Esophagus squamous epithelium (tissue), 5 donors: ENCODE measurements at places on chromosomes 6 and 20.

- no peak for DNase-seq
Observed at GRCh38 chr6:159257846-159258245, 88.6 kb downstream of the FNDC1 start.

- DNase-seq, result no peak
Observed at GRCh38 chr20:51811042-51811355, 8.7 kb upstream of the SALL4 start.

GRCh38 chr6:2962004-2962403 lies 9.4 kb downstream of the SERPINB6 start:
- DNase-seq, result no peak

- DNase-seq, result no peak
Observed at GRCh38 chr20:45450097-45450818, 19.3 kb upstream of the WFDC2 start.

DNA sequence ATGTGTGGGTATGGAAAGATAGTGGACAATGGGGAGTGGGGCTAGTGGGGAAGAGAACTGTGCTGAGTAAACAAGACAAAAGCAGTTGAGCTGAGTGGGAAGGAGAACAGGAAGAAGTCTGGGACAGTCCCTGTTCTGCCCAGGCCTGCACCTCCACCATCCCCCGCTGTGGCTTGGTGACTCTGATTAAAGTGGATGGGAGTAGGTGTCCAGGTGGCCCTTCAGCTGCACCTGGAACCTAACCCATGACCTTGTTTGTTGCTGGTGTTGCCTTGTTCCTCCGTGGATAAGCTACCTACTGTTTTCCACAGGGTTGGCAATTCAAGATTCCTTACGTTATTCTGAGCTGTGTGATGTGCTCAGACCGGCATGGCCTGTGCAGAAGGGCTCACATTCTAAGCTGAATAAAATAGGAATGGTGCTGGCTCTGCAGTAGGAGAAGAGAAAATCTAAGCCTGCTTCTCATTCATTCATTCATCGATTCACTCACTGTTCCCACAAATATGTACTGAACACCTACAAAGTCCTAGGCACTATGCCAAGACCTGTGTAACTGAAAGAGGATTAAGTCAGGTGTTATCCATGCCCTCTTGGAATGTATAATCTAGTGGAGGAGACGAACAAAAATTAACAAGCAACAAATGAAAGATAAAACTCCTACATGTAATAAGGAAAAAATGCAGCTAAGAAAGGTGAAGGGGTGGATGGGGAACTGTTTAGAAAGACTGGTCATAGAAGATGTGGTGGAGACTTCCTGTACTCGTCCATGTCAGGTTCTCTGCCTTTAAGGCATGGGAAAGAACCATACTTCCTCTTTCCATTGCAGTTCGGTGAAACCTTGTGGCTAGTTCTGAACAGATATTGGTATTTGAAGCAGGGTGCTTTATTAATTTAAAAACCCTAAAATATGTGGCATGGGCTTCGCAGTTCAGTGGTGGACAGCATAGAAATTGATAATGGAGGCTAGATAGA lies 10.1 kb upstream of the CALHM6 start:
- no peak for DNase-seq

DNA sequence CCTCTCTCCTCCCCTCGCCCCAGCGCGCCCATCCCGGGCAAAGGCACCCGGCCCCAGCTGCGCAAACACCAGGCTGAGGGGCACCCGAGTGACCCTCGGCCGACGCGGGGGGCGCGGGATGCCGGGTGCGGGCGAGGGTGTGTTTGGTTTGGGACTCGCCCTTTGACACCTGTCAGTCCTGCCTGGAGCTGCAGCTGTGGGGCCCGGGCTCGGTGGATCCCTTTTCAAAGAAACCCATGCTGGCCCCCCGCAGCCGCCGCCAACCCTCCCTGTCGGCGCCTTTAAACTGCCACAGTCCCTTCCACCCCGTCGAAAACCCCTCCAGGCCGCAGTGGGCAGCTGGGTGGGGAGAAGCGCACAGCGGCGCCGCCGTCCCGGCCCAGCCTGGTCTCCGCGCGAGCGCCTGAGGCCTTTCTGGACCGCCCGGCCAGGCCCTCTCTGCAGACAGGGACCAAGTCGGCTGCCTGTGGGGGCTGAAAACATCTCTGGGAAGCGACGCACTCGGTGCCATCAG lies 5.5 kb downstream of the FOXQ1 start:
- no peak for DNase-seq

DNA sequence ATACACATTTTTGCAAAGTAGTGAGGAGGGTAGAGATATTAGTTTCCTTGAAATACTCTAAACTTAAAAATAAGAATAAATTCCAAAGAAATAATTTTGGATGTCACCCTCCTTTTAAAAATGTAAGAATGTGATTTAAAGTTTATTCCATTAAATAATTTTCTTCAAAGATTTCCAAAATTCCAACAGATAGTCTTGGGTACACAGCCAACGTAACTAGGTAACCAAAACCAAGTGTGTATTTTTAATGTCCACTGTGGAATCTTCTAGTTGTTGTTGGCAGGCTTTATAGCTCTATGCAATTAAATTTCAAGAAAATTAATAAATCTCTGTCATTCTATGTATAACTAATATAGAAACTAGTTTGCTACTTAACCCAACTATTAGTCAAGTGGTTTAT lies 101.3 kb downstream of the COL21A1 start:
- no peak for DNase-seq

GRCh38 chr6:157787080-157787479 lies 36.0 kb upstream of the SNX9 start:
- DNase-seq, result no peak

- DNase-seq, result no peak
Observed at GRCh38 chr6:43540507-43540906, 23.6 kb downstream of the POLR1C start.

DNA sequence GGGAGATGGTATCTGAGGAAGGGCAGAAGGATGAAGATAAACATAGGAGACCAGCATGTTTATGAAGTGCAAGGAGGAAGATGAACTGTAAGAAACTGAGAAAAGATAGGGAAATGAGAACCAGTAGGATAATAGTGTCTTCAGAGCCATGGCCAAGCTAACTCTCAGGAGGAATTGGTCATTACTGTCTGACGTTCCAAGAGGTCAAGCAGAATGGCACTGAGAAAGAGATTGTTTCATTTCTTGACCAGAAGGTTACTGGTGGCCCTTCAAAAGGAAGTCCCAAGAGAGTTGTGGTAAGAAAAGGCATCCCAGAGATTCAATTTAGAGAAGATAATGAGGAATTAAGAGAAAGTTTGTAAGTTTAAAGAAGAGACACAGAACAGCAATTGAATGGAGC lies 47.5 kb downstream of the EYA4 start:
- no peak for DNase-seq

- no peak for DNase-seq
Observed at GRCh38 chr20:47704746-47705496, 80.4 kb downstream of the SULF2 start.

- no peak for DNase-seq
Observed at GRCh38 chr6:98747960-98748359, 86.4 kb upstream of the POU3F2 start.

- no peak for DNase-seq
Observed at GRCh38 chr6:35370785-35371493, 28.6 kb downstream of the PPARD start.

GRCh38 chr6:28898710-28898965 lies 25.1 kb downstream of the TRIM27 start:
- no peak for DNase-seq

GRCh38 chr6:15037253-15037652 lies 208.6 kb upstream of the JARID2 start:
- no peak for DNase-seq

GRCh38 chr6:159085396-159085895 lies 40.7 kb upstream of the TAGAP start:
- DNase-seq, result no peak

- no peak for DNase-seq
Observed at GRCh38 chr6:6993503-6994237, 114.1 kb upstream of the RREB1 start.

- DNase-seq, result no peak
Observed at GRCh38 chr20:17026346-17026745, 200.5 kb upstream of the PCSK2 start.

- DNase-seq, result peak; percentile 22
Observed at GRCh38 chr6:30554962-30555815, 1.1 kb downstream of the GNL1 start.

DNA sequence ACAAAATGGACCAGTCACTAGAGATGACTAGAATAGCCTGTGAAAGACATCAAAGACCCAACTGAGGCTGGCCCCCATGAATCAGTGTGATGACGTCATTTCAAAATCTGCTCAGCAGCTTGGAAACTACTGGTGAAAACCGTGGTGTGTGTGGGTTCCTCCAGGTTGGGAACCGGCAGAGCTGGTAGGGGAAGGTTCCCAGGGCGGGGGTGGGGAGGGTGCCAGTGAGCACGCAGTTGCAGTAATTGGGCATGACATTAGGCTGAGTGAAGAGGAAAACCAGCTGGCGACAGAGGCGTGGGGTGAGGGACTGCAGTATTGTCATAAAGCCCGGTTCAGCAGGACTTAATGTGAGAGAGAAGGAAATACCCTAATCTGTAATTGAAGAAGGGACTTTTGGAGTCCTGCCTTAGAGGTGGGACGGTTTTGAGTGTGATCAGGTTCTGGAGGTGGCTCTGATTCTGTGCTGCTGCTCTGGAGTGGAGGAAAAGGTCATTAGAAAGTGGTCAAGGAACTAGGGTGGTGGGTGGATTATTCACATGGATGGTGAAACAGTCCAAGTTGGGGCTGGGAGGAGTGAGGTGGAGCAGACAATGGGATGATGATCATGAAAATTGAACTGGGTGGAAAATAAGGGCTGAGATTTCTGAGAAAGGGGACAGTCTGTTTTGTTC lies 52.0 kb upstream of the MTHFD1L start:
- DNase-seq, result no peak

DNA sequence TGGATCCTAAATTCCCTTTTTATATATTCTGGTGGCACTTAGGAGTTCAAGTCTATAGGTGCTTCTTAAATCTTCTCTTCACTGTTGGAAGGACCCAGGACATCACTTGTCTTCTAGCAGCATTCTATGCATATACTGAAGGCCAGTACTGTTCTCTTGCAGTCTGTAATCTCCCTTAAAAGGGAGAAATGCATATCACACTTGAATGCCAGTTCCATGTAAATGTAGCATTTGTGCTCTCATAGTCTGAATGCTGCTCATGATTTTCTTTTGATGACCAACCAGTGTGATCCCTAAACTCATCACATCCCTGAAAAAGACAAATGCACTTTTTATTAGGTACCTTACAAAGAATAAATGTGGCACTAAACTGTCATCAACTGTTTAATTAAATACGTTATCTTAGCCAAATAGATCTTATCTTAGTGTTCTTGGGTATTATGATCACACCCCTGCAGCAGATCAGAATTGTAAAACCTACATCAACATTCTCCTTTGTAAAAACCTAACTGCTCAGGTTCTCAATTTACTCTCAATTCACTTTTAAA lies 176.1 kb downstream of the EPHA7 start:
- DNase-seq, result no peak

- DNase-seq, result no peak
Observed at GRCh38 chr20:1426231-1426849, 33.5 kb upstream of the FKBP1A start.

DNA sequence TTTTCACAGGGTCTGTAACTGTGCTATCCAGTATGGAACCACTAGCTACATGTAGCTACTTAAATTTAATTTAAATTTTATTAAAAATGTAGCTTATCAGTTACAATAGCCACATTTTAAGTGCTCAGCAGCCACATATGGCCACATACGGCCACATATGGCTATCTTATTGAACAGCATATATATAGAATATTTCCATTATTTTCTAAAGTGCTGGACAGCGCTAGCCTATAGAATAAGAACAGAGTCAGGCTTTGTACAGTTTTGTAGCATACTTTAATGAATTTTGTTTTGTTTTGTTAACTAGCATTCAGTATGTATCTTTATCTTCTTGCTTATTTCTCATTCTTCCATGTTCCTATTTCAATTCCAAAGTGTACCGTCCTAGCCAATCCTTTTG lies 118.4 kb downstream of the JAG1 start:
- no peak for DNase-seq

DNA sequence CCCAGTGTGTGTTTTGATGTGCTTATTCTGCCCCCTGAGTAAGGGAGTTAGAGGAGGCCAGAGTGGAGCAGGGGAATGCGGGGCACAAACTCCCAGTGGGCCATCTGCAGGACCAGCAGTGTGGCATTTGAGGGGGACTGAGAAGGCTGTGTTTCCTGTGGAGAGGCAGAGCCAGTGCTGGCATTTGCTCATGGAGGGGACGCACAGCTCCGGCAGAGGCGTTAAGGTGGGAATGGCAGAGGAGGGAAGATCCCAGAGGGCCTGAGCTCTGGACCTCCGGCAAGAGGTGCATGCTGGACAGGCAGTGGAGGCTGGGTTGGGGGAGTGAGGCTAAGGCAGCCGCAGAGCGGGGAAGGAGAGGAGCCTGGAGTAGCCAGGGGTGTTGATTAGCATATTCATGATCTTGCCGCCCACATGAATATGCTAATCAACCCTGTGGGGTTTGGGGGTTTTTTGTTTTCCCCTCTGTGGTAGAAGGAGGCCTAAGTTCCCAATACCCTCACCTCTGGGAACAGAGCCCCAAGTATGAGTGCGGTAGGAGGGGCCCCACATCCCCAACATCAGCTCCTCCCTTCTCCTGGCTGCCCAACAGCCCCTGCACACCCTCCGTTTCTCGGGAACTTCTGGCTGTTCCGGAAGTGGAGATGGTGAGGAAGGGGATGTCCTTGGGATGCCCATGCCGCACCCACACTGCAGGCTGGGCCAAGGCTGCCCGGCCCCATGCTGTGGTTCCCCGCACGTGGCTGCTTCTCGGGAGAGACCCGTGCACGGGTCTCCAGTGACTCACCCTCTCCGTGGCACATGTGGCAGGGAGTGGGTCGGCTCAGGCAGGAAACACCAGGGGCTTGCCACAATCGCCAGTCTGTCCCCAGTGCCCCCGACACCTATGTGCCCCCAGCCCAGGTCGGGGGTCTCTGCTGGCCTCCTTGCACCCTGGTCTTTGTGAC lies 33.8 kb downstream of the DLGAP4 start:
- DNase-seq, result no peak

DNA sequence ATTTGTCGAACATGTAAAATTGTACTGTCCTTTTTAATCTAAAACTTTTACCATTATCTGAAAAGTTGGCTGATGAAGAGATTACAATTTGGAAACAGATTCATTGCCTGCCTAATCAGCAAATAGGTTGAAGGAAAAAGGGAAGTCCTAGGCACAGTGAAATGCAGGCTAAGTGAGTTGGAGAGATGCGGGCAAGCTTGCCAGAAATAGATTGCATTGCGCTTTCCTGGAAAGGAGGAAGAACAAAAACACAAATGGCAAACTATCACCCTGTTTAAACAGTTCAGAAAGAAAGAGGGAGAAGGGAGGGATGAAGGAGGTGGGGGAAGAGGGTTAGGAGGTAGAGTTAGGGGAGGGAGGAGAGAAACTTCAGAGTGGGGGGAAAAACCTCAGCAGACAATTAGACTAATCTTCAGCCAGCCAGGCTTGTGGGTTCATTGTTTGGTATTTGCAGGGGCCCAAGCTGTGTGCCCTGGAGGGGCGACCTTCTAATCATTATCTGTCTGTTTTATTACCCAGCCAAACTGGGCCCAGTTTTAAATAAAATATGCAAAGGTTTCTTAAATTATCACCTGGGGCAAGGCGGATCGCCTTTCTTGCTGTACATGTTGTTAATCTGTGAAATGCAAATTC lies 465.2 kb downstream of the TFAP2B start:
- no peak for DNase-seq

GRCh38 chr6:137412562-137412961 lies 81.6 kb downstream of the OLIG3 start:
- no peak for DNase-seq
